Thymus (tissue), 14 donors: ENCODE measurements at places on chromosomes 13 and 19.

GRCh38 chr13:76773448-76774094, 112.6 kb downstream of the KCTD12 start:
- no peak for DNase-seq

DNA sequence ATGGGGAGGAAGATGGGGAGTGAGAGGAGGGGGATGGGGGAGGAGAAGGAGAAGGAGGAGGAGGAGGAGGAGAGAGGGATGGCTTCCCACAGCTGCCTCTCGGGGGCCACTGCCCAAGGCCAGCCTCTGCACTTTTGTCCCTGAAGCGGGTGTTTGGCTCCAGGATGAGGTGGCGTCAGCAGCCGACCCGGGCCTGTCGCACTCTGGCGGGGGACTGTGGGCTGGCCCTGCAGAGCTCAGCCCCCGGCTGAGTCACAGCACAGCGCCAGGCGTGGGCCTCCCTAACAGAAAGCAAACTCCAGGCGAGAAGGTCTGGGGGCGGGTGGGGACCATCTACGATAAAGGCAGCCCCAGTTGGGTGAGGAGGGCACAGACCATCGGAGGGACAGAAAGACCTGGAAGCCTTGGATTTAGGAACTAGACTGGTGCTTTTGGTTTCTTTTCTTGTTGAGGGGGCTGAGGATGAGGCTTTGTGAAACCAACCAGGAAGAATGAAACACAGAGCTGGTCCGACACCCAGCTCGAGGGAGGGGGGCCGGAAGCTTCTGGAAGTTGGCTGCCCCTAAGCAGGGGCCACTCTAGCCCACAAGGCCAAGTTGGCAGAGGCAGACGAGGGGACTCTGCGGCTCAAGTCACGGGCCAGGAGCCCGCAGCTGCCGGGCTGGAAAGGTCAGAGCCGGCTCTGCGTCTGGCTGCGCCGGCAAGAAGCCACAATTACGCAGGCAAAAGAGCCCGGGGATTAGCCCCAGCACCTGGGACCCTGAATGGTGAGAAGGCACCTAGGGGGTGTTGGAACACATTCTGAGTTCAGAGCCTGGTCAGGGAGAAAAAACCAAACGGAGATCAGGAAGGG, 18.2 kb downstream of the LSM4 start:
- DNase-seq, result no peak

DNA sequence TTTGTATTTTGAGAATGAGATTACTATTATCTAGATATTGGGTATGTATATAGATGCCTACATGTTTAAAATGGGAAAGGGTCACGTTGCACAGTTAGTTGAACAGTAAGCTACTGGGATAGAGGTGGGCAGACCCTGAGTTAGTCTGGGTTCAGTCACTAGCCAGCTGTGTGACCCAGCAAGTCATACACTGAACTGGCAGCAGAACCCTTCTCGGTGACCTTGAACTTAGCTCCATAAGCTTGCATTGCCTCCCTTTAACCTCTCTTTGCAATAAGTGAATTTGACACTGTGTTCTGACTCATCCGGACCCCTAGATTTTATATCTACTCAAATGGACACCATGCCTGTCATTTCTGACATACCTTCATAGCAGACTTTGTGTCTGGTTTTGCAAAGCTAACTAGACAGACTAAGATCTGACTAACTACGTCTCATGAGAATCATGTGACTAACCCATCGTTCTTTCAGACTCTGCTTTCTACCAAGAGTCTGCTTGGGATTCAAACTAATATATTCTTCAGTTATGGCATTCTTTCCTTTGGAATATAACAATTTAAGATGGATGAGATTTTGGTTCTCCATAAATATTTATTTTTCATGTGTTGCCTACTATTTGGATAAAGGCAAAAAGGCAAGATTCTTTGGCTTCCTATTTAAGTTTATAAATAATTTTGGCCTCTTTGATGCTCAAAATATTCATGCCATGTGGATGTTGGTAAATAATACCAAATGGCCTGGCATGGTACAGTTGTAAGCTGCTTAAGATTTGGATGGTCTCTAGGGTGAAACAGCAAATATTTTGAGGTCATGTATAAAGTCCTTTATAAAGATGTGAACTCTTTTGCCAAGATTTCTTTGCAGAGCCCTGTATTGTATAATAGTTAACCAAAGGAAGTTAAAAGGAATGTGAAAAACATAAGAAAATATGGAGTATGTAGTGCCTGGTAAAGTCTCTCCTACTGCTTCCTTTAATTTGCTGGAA, 159.3 kb downstream of the ITGBL1 start:
- no peak for DNase-seq

GRCh38 chr13:39779337-39780265, 124.1 kb downstream of the COG6 start:
- DNase-seq, result no peak

GRCh38 chr19:1239796-1240737, 1.5 kb upstream of the ATP5F1D start:
- no peak for DNase-seq

DNA sequence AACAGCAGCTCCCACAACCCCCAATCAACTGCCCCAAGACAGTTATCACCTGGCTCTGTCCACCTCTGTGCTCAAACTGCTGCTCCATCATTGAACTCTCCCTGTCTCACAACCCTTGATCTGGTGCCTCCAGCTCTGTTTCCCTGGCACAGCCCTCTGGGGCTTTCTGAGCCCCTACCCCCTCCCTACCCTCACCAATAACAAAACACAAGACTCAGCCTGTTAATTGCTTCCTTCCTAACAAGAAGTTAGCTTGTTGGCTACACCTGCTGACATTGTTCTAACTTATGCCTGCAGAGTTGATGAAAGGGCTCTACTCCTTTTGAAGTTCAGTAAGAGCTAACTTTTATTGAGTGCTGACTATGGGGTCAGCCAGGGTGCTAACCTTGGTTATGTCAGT, 99.4 kb upstream of the FNDC3A start:
- no peak for DNase-seq

DNA sequence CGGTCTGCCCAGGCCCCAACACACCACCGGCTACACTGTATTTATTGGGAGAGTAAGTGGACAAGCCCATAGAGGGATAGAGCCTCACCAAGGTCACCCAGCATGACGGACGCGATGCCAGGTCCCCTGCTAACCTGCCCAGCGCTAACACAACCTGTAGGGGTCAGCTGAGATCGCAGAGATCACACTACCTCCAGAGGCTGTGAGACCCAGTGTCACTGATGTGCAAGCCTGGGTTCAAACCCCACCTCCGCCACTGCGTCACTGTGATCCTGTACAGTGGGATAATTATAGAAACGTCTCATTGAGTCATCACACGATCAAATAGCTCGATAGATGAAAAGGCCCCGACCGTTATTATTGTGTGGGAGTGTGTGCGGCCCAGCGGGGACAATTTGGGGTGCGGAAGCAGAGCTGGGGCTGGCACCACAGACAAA, 10.6 kb upstream of the TLE2 start:
- no peak for DNase-seq

DNA sequence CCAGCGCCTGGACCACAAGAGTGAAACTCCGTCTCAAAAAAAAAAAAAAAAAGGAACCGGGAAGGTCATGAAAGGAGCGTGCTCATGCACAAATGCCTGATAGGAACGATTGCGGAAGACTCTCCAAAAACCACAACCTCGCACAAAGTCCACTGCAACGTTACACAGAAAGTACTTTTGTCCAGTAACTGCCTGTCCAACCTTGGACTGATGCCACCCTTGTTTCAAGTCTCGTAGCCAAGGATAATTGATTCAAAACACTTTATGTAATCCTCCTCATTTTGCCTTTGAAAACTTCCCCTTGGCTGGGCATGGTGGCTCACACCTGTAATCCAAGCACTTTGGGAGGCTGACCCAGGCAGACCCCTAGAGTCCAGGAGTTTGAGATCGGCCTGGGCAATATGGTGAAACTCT, 13.7 kb downstream of the LGALS7 start:
- DNase-seq, result no peak

DNA sequence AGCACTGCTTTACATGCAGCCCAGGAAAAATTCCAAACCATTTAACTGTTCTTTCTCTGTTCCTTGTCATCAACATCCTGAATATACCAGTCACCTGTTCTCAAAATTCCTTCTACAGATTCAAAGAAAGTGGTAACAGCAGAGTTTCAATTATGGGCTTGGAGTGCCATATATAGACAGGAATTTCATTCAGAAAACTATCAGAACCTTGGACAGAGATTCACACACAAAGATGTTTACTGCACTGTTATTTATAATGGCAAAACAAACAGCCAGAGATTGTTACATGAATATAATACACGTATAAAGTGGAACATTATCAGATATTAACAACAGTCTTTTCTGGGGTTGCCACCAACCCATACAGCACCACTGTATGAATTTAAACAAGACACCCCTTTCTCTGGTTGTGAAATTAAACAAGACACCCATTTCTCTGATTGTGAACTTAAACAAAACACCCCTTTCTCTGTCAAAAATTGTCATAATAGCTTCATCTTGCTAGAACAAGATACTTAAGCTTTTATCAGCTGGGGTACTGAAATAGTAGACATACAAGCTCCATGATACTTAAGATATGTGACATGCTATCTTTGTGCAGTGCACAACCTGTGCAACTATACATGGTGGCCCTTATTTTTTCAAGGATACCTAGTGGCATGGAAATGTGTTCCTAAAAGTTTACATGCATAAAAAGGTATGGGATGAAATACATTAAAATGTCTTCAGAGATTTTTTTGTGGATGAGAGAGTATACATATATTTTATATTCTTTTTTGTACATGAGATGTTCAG, 12.6 kb downstream of the CACNA1A start:
- no peak for DNase-seq

DNA sequence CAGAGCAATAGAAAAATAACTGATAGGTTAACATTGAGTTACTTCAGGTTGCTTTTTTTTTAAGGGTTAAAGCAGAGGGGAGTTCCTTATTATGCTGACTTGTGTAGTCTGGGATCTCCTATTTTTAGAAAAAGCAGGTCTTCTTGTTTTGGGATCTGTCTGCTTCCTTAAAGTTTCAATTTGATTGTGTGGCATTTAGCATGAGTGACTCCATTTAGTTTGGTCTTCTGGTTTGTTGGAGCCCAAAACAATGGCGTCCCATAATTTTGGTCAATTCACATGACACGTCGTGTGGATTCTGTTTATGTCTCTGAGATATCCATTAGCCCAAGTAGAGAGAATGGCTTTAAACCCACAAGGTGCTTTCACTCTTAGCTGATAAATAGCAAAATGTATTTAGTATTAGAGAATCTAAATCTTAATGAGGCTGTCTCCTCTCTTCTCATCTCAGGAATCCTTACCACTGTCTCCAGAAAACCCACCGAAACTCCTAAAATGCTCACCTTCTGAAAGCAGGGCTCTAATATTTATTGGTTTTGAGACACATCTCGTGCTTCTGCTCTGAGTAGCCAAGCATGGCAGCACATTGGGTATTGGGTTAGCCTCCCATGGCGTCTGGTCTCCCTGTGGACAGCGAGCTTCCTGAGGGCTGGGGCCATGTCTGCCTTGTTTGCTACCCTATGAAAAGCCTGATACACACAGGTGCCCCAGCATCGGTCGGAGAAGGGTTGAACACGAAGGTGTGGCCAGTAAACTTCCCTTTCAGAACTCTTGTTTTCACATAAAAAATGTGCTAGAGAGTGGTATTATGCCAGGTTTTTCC, 67.2 kb upstream of the GPR183 start:
- DNase-seq, result no peak

DNA sequence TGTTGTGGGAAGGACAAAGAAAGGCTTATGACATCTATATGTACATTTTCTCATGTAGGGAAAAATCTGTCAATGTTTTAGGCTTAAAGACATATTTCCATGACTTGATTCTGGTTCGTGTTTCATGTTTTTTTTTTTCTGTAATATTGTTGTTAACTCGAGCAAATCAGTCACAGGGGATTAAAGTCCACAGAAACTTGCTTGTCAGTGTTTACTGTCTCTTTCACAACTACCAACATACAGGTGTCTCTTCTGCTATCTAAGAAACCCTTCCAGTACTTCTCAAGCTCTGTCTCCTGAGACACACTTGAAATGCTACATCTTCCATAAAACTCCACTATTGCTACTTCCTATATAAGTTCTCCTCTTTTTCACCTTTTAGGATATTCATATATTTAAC, 130.9 kb upstream of the SLITRK6 start:
- DNase-seq, result no peak

DNA sequence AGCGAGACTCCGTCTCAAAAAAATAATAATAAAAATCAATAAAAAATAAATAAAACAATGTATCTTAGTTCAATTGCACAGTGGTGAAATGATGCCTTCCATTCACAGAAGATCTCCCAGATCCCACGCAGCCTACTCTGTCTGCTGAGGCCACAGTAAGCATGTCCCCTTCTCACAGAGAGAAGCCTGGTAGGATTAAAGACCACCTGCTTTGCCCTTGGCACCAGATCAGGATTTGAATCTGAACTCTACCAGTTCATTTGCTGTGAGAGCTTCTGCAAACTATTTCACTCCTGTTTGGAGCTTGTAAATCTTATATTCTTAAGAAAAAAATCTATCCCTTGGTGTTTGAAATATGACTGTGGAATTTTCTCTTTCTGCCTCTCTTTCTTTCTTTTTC, 2.2 kb upstream of the SLC7A1 start:
- no peak for DNase-seq

GRCh38 chr13:113777311-113778260, 18.6 kb downstream of the TMEM255B start:
- no peak for DNase-seq

GRCh38 chr19:10617409-10618121, 7.8 kb upstream of the SLC44A2 start:
- no peak for DNase-seq

DNA sequence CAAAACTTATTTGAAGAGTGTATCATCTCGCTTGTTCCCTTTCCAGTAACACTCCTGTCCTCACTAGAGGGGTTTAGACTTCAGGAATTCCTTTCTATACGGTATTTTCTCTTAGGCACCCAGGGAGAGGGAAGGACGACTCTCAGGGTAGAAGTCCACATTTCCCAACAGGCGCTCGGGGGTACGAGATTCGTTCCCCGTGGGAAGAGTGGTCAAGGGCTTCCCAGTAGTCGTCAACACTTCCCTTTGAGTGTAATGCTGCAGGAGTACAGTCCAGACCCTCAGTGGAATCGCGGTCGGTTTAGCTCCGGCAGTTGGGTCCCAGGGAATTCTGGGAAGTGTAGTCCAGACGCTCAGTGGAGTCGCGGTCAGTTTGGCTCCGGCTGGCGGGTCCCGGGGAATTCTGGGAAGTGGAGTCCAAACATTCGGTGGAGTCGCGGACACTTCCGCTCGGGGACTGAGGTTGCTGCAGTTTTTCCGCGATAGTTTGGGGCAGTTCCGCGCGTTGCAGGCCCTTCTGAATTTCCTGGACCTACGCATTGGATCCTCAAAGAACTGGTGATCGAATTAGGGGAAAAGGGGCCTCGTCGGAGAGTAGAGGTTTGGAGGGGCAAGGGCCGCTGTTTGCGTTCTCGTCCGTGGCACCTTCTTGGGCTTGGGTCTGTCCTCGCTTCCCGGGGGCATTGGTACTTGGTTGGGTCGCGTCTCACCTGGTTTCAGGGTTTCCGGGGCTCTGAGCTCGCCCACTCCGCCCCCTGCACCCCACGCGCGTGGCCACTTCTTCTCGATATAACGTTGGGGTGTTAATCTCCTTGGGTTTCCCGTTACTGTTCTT, at the start of gene ZNF224:
Gene ZNF224, plus strand, starts transcription at position 431 of the 835 bp plus-strand sequence. CDS start 3,513 bp downstream, outside the sequence.
- DNase-seq, result peak; percentile 87

- peak; percentile 8 for DNase-seq
Observed at GRCh38 chr13:26872525-26873385, 112.2 kb upstream of the GPR12 start.
